Activated CD8-positive, alpha-beta T cell treated with anti-CD3 and anti-CD28 coated beads, Interleukin-2, amount 10 ng/mL, durations not matched to agents 7 days and 5 days (primary cell): ENCODE measurements at places on chromosomes 7 and 10. TPM values are rescaled to one million over a fixed set of nuclear protein-coding genes. Genes with fewer than 3 reads are reported as not detected.

GRCh38 chr10:44261710-44262455 is 123.0 kb downstream of the CXCL12 start:
- H3K27ac ChIP-seq = no peak overlapping the region
- H3K4me1 ChIP-seq = no peaks in the 10 kb centered on the region
- DNase-seq = no peak
- no peak overlapping the region for H3K4me3 ChIP-seq

CDNF gene
- total RNA-seq = 1.2 TPM

DNA sequence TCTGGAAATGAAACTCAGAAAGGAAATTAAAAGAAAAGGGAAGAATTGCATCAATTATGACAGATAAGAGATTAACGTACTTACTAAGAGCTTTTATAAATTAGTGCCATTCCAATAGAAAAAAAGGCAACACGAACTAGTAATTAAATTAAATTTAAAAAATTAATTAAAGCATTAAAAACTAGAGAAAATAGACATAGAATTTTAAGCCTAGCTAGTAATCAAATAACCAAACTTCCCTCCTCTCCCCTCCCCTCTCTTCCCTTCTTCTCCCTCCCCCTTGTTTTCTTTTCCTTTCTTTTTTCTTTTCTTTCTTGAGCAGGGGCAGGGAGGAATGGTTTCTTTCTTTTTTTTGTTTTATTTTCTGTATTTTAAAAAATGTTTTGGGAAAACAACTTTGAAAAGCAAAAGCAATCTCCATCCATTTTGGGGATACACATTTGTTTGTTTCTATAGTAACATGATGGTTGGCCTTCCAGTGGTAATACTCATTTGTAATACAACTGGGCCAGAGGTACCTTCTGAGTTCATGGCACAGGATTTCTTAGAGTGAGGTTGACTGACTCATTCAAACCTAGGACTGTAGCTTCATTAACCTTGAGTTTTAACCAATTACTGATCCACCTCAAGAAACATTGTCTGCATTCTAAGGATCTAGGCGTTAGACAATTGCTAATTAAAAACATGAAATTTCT is 132.6 kb downstream of the ST7 start:
- H3K4me3 ChIP-seq = no peak overlapping the region
- no peaks in the 10 kb centered on the region for H3K36me3 ChIP-seq
- no peaks in the 10 kb centered on the region for H3K27me3 ChIP-seq
- no peak for DNase-seq
- no peak overlapping the region for H3K27ac ChIP-seq
- peaks cover 23% of the 10 kb centered on the region for H3K4me1 ChIP-seq

GRCh38 chr7:100949227-100949932 is at the start of gene MUC3A:
Gene MUC3A (plus strand): TSS chr7:100949534. CDS start chr7:100949625, 91 bp downstream.
- H3K27me3 ChIP-seq = peaks cover 9% of the 10 kb centered on the region
- no peaks in the 10 kb centered on the region for H3K4me1 ChIP-seq
- no peaks in the 10 kb centered on the region for H3K36me3 ChIP-seq

DNA sequence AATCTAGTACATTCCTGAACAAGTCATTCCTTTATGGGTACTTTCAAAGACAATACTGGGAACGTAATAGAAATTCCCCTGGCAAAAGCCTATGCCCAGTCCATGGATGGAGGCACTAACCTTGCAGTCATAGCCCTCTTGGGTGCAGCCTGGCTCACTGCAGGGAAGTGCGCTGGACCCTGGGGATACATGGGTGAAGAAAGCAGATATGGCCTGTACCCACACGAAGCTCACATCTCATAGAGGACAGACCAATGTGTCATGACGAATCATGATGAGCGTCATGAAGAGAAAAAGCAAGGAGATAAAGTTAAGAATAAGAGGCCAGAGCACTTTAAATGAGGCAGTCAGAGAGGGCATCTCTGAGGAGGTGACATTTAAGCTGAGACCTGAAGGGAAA is 11.8 kb downstream of the PRLHR start:
- H3K27me3 ChIP-seq = peaks cover 3% of the 10 kb centered on the region
- H3K4me1 ChIP-seq = no peaks in the 10 kb centered on the region
- no peak overlapping the region for H3K27ac ChIP-seq
- DNase-seq = no peak
- H3K36me3 ChIP-seq = no peaks in the 10 kb centered on the region

DNA sequence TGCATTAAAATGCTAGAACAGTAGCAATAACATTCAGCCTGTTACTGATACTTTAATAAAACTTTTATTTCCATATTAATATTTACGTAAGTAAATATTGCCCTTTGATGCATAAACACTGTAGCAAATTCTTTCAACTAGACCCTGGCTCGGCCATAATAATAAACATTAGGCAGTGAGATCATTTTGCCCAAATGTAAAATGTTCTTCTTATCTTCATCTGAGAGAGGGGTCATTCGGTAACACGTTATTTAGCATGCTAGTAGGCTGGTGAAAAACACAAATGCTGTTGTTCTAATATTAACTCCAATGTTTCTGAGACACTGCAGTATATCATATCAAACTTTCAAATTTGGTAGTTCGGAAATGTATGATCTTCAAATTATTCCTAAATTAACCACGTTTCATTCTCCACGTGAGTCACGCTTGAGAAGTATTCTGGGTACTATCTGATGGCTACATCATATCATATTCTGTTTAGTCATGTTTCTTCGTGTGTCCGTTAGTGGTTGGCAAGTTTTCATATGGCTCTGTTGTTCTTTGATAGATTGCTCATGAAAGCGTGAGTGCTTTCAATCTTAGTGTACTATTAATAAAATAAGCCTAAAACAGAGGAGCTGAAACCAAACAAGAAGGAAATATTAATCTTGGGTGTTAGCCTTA is 145.8 kb downstream of the NSUN6 start:
- no peak overlapping the region for H3K27ac ChIP-seq
- H3K4me3 ChIP-seq = no peak overlapping the region
- no peak for DNase-seq
- H3K27me3 ChIP-seq = no peaks in the 10 kb centered on the region
